Dermis microvascular lymphatic vessel endothelial cell (primary cell): ENCODE measurements at places on chromosomes 1 and 21. TPM values are rescaled to one million over a fixed set of nuclear protein-coding genes. Genes with fewer than 3 reads are reported as not detected.

Gene LORICRIN
- not detected in 2 replicates for total RNA-seq

Gene OR10X1
- total RNA-seq: not detected in 2 replicates

Gene ASPM
- total RNA-seq: 8.1 and 26.2 TPM in 2 replicates

Gene LCA5L
- 0.26 and 0.38 TPM in 2 replicates for total RNA-seq

Gene SUSD4
- under 0.01 and 0.13 TPM in 2 replicates for total RNA-seq

Gene PAPPA2
- under 0.01 TPM in 2 replicates for total RNA-seq

Gene ATP1A4
- total RNA-seq: not detected in 2 replicates

Gene HNRNPCL4
- not detected in 2 replicates for total RNA-seq

Gene C8A
- not detected in 2 replicates for total RNA-seq

DNA sequence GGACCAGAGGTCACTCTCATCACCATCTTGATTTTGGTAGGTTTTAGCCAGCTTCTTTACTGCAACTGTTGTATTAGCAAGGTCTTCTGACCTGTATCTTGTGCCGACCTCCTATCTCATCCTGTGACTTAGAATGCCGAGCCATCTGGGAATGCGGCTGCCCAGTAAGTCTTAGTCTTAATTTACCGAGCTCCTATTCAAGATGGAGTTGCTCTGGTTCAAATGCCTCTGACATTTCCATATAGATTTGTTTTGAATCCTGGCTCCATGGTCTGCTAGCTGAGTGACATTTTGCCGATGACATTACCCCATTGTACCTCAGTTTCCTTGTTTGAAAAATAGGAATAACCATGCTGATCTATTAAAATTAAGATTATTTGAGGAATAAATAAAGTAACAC lies 193.9 kb upstream of the HMCN1 start:
- no peak for DNase-seq

GRCh38 chr1:217569021-217569420 lies 61.9 kb downstream of the GPATCH2 start:
- no peak for DNase-seq

DNA sequence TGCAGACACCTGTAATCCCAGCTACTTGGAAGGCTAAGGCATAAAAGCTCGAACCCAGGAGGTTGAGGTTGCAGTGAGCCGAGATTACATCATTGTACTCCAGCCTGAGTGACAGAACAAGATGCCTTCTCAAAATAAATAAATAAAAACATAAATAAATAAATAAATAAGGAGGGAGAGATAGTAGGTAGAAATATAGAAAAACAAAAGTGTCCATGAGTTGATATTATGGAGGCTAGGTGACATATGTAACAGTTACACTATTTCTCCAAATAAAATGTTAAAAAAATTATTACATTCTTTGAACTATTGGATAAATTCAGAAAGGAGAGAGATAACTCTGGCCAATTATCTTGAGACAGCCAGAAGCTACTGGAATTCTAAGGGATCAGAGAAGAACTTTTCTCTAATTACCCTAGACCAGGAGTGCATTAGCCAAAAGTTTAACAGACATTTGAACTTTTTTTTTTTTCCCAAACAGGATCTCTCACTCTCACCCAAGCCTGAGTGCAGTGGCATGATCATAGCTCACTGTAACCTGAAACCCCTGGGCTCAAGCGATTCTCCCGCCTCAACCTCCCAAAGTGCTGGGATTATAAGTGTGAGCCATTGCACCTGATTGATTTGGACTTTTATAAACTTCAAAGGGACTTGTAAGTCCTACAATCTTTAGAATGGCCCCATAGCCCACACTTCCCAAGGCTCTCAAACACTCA lies 17.6 kb downstream of the SYNJ1 start:
- no peak for DNase-seq

GRCh38 chr21:40385883-40386282 lies 461.1 kb downstream of the DSCAM start:
- DNase-seq: no peak

GRCh38 chr1:156803086-156803851 lies 13.4 kb downstream of the SH2D2A start:
- DNase-seq: no peak

DNA sequence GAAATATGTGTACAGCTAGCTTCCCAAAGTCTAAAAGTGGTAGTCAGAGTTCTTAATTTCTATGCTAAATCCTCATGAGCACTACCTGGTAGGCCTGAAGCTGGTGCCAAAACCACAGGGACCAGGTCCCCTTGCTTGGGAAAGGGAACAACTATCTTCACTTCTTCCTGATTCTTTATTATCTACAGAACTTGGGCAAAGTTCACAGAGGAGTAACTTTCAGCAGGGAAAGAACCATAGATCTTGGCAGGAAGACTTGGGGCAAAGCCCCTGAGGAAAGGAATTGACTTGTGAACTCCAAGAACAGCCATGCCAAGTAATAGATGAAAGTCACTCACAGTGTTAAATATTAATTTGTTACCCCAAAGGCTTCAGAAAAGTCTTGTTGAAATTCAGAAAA lies 193.0 kb downstream of the ZC3H11B start:
- no peak for DNase-seq

GRCh38 chr1:180912801-180913565 lies at the start of gene KIAA1614:
KIAA1614 (plus strand) TSS chr1:180912897; CDS start chr1:180913244, 347 bp downstream.
- DNase-seq: no peak

DNA sequence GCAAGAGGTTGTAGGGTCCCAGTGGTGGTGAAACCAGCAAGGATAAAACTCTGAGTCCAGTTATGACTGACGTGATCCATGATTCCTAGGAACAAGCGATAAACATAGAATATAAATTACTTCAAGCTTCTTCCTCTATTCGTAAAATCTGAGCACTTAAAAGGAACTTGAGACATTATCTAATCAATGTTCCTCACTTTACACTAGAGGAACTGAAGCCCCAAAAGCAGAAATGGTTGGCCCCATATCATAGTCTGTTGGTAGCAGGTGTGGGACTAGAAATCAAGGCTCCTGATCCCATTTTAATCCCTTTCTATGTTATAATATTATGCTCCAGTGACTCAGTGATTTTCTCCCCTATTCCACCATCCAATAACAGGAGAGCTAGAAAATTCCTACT lies 21.9 kb upstream of the MNDA start:
- DNase-seq: no peak

DNA sequence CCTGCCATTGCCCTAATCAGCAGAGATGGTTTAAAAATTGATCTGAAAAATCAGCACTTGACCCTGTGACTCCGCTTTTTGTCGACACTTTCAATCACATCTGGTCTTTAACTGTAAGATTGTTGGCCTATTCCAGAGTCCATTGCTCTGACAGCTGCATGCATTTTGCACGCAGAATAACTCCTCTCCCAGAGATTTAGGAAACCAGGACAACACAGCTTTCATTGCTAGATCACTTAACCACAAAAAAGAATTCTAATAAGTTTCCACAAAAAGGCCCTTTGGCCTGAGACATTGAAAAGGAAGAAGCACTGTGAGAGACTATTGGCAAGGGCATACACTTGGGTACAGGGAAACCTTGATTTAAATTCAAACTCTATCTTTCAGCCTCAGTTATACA lies 373.1 kb downstream of the TGFB2 start:
- no peak for DNase-seq

DNA sequence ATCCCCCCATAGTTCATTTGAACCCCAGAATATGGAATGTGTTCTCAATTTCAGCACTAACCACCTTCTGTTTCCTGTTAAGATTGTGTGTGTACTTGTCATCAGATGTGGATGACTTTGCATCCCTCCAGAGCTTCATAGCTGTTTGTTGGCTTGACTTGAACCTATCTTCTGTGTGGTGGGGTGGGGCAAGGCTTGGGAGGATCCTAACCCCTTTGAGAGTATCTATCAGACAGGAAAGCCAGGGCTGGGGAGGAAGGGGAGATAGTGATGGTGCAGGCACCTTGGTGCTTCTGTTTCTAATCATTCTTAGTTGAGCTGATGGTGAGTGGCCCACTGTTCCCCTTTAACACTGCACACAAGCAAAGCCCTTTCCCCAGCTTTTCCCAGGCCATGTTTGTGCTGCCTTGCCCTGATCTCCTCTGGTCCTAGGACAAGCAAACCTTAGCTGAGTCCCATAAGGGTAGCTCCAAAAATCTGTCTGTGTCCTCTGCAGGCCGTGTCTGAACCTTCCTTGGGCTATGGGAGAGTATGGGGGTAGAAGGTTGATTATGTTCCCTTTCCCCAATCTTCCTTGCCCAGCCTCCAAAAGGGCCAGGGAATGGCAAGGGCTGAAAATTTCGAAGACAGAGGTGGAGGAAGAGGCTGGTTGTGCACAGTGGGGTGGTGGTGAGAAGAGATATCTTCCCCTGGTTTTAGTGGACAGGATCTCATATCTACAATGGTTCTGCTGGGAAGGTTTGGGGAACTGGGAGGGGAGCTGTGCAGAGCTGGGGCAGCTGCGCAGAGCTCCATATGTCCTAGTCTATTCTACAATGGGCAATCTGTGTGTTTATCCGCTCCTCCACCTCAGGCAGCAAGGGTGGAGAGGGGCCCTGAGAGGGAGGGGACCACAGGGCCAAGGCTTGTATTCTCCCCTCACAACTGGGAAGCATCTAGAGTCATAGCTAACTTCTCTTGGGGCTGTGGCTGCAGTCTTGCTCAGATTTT lies 1.4 kb downstream of the NHLH1 start:
- DNase-seq: no peak

- DNase-seq: no peak
These were observed 253.8 kb downstream of the PCP4 start for GRCh38 chr21:40120940-40121575.

DNA sequence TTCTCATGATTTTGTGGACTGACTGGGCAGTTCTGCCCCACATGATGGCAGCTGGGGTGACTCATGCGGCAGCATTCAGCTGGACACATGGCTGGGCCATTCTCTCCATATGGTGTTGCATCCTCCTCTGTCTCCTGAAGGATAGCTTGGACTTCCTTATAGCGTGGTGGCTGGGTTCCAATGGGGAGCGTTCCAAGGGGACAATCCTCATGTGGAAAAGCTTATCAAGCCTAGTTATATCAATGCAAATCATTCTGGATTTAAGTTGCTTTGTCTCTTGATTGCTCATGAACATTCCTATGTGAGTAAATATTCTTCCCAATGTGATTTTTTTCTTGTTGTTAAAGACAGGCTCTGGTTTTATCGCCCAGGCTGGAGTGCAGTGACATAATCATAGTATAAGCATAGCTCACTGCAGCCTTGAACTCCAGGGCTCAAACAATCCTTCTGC lies 13.2 kb upstream of the SLC2A1 start:
- no peak for DNase-seq

- no peak for DNase-seq
These were observed 401.1 kb upstream of the CHRM3 start for GRCh38 chr1:238985312-238985711.

DNA sequence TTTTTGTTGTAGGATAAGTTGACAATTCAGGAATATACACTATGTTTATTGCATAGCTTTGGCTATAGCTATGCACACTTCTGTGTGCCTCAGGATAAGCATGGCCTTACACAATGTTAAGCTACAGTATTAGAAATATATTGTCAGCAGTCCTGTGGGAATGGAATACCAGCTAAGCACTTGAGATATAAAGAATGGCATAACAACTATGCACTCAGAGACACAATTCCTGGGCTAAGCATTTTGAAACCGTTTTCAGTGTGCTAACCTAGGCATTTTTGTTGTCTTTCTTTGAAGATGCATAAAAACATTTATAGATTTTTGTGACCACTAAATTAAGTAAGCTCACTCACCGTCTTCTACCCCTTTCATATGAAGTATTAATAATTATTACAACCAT lies 46.8 kb downstream of the TMPRSS15 start:
- DNase-seq: no peak

DNA sequence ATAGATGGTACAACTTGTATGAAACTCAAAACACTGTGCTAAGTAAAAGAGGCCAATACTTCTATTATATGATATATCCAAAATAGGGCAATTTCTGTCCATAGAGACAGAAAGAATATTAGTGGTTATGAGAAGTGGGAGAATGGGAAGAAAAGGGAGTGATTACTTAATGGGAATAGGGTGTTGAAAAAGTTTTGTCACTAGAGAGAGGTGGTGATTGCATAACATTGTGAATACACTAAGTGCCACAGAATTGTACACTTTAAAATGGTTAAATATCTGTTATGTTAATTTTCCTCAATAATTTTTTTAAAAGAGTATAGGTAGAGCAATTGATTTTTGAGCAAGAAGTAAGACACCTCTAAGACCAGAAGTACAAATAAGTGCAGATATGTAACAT lies 29.7 kb downstream of the GNAT2 start:
- no peak for DNase-seq

DNA sequence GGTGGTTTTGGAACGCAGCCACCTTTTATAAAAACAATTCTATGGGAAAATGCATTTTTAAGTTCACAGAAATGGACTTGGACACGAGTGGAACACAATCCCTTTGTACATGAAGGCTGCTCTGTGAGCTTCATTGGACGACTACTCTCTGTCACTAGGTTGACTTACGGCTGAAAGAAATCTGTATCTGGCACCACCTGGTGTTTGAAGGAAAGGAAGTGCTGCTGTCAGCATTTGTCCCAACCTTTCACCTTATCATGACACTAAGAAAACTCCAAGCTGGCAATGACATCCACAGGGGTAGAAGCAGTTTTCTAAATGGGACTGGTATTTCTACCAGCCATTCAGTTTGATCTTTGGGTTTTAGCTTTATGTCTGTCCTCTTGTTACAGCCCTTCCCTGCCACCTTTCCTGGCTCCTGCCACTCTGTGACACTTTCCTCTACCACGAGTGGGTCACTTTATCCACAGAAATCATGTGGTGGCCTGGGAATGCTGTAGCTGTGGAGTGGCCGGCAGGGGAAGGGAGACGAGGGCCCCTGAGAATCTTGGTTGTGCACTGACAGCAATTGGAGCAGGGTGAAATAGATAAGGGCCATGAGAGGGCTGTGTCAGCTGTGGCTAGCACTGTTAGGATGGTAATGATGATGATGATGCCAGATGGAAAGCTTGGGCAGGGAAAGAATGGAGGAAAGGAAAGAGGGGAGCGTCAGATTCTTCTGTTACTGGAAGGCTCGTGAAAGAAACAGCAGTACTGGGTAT lies 85.2 kb downstream of the TBX19 start:
- no peak for DNase-seq

DNA sequence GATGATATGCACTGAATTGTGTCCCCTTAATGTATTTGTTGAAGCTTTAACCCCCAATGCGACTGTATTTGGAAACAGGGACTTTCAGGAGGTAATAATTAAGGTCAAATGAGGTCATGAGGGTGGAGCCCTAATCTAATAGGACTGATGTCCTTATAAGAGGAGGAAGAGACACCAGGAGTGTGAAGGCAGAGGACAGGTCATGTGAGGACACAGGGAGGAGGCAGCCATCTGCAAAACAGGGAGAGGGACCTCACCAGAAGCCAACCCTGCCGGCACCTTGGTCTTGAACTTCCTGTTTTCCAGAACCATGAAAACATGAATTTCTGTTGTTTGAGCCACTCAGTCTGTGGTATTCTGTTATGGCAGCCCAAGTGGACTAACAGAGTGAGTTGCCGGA lies 15.3 kb downstream of the SYF2 start:
- no peak for DNase-seq
